ENCODE measurements at places on chromosomes 12 and 14.

- DNase-seq, result no peak
These were observed 236.0 kb downstream of the BCL11B start for GRCh38 chr14:99035712-99036610.

GRCh38 chr14:89401761-89402160 is 15.3 kb downstream of the FOXN3 start:
- DNase-seq, result no peak

DNA sequence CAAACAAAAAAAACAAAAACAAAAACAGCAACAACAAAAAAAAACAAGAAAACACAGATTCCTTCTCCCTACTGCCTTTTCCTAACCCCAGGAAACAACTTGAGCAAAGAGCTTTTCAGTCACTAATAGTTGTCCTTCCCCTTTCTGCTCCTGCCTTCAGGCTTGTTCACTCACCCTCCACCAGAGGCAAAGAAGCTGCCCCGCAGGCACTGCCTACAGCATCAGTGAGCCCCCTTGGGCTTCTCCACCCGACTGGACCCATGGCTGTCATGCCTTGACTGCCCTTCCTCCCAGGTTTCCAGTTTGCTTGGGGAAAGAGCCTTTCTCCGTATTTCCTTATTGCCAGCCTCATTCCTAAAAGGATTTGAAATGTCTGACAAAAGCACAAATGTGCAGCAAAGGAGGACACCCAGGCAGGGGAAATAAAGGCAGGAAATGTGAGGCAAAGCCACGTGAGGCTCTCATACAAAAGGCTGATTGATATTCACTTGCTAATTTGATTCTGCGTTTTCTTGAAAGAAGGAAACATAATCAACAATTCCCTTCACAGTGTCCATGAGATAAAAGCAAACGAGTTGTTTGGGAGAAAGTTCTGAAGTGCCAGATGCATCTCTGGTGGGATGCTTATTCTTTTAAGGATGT is 85.7 kb downstream of the GPATCH2L start:
- DNase-seq, result no peak

- DNase-seq, result no peak
These were observed 41.4 kb downstream of the ZC3H14 start for GRCh38 chr14:88604212-88604611.

DNA sequence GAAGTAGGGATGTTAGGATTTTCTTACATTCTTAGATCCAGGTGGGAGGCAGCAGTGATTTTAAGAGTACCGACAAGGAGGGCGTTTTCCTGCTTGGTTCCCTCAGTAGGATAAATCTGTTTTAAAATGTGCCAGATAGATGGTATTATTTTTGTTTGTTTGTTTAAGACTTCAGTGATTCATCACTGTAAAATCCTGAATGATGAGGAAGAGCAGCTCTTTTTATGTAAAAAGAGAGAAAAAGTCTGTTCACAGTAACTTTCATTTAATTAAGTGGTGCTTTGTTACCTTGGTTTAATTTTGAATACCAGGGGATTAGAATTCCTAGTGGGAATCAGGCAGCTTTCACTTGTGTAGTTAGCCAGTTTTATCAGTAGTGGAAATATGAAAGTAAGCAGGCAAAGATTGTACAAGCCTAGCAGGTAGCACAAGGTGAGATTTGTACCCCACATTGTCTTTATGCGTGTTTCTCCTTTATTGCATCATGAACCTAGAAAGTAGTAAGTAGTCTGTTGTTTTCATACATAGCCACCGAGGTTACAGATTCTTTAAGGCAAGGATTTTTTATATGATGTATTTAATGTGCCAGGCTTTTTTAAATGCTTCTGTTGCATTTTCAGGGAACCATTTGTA is 349.6 kb downstream of the CCDC91 start:
- DNase-seq, result no peak

GRCh38 chr14:37824939-37825712 is 229.7 kb downstream of the TTC6 start:
- no peak for DNase-seq

DNA sequence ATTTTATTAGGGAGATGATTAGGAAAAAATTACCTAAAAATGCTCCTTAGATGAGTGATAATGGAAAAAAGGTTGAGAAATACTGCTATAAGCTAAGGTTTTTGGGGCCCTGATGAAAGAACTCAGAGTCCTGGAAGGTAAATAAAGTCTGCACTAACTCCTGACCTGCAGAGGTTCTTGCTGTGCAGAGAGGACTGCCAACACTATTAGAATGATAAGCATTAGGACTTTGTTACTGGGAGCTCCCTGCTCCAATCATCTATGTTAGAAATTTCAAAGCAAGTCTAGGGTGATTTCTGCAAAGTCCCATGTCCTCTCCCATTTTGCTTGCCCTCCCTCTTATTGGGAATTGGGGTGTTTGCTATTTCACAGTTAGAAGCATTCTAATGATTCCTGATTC is 112.2 kb downstream of the SMOC1 start:
- DNase-seq, result no peak

DNA sequence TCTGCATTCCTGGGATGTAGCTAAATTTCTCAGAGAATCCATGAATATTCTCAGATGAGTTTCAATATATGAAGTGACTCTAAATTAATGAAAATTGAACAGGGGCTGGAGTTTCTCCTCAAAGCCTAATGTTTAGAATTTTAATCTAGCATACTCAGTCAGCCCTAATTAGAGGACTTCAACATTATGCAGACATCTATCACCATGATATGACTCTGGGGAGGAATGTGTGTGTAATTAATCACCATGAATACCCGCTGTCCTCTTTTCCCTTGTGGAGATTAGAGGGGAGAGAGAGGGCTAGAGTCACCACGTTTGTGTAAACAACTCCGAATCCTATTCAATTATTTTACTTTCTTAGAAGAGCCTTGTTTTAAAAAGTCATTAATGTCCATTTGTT is 698.6 kb upstream of the MDGA2 start:
- no peak for DNase-seq

DNA sequence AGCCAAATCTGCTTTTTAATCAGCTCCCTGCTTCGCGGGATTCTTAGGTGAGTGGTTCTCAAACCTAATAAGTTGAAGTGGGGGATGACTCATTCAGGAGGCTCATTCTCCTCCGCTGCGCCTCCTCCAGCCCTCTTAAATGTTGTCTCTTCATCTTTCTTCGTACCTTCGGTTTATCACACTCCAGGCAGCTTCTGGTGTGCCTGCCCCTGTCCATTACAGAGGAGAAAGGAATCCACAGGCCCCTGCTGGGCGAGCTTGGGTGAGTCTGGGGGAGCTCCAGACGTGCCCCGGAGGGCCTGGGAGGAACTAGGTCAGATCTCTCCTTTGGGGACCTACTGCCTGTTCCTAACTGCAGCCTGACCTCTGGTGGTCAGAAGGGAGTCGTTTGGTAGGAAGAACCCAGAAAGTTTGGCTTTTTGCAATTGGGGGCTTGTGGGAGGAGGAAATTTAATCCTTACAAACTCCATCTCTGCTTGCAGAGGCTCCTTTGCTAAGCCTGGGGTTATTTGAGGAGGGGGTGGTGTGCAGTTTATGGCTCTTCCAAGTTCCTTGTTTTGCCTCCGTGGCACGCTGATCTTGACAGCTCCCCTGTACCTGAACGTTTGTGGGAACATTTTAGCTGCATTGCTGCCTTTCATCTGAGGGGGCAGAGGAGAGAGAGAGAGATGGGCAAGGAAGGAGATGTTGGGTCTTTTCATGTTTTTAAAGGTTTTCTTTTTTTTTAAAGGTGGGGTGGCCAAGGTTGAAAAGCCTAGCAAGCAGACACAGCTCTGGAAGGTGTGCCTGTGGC is 84.1 kb upstream of the GNG2 start:
- DNase-seq, result peak; percentile 71

DNA sequence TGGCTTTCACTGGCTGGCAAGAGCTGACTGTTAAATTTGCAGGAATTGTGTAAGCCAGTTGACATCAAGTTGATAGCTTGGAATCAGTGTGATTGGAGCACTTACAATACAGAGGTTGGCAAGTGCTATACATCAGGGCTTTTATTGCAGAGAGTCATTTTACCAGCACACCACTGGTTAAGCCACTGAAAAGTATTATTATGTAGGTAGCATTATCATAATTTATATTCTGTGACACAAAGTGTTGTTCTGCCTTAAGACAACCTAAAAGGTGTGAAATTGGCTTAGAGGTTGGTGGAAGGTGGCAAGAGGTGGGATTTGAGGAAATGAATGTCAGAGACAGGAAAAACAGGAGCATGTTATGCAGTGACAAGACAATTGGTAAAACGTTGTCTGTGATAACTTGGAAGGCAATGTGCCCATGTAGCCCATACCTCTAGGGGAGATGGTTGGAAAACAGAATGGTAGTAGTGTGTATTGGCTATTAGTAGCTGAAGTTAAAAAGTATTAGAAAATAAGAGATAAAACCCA is 172.9 kb upstream of the PRICKLE1 start:
- DNase-seq, result no peak

- DNase-seq, result no peak
These were observed 35.1 kb downstream of the PPP2R5E start for GRCh38 chr14:63508033-63508432.

DNA sequence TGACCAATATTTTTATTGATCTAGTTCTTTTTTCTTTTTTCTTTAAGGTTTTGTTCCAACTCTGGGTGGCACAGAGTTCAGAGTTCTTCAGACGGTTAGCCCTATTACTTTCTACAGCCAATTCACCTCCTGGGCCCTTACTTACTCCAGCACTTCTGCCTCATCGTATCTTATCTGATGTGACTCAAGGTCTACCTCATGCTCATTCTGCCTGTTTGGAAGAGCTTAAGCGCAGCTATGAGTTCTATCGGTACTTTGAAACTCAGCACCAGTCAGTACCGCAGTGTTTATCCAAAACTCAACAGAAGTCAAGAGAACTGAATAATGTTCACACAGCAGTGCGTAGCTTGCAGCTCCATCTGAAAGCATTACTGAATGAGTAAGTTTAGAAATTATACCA is 64.7 kb downstream of the VEZT start:
- no peak for DNase-seq

- DNase-seq, result no peak
These were observed 292.9 kb downstream of the BMP4 start for GRCh38 chr14:53663709-53664108.

DNA sequence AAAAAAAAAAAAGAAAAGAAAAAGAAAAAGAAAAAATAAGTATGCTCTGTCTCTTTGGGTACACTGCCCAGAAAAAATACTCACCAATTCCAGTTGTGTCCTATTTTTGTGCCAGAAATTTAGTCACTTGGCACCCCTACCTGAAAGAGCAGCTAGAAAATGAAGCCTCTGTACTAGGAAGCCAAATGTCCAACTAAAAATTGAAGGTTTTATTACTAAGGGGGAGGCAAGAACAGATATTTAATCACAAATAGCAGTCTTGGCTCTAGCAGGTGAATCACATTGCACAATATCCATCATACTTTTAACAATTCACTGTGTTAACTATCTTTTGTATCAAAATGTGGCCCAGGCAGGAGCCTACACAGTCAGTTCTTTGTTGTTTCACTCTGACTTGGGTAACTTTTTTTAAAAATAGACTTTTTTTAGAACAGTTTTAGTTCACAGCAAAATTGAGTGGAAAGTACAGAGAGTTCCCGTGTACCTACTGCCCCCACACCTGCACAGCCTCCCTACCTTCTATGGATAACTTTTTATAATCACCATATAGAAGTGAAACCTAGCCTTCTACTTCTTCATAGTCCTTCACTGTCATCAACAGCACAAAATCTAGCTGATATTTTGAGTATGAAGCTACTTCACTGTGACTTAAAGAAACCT is 87.1 kb upstream of the ATF7IP start:
- peak; percentile 45 for DNase-seq

- DNase-seq, result no peak
These were observed 33.7 kb upstream of the ACSS3 start for GRCh38 chr12:81043979-81044740.

- DNase-seq, result no peak
These were observed 77.4 kb downstream of the FBXL14 start for GRCh38 chr12:1517007-1517406.

GRCh38 chr12:94749890-94750289 is 99.5 kb upstream of the TMCC3 start:
- DNase-seq, result no peak

- no peak for DNase-seq
These were observed 457.9 kb upstream of the FOXG1 start for GRCh38 chr14:28308734-28309133.

DNA sequence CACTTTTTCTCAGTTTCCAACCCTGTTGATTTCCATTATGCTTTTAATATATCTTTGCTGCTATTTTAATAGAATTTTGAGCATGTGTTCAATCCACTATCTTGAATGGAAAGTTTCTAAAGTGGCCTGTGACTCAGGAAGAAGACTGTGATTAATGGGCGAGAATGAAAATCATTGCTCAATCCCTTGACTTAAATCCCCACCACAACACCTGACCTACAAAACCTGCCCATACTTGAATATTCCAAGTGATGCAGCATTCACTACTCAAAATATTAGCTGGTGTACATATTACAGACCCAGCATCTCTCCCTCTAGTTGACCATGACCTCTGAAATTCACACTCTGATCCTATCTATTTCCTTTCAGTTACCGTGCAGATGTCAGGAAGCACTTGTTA is 1.3 kb upstream of the OAS3 start:
- DNase-seq, result no peak

- no peak for DNase-seq
These were observed 4.0 kb upstream of the RNASE4 start for GRCh38 chr14:20680363-20680762.

DNA sequence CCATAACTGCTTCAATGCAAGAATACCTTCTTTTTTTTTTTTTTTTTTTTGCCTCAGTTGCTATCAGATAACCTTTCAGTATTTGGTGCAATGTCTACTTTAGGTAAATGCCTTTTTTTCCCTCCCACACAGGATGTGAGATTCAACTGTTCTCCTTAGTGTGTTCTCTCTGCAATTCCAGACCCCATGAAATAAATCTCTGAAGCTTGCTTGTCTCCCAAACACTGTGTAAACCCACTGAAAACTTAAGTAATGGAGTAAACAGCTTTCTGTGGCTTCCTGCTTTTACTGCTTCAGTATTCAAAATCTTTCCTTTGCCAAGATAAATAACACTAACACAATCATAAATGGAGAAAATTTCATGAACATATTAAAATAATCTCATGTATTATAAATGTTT is 55.8 kb upstream of the CLEC14A start:
- DNase-seq, result no peak

GRCh38 chr12:129848876-129849275 is 54.9 kb downstream of the TMEM132D start:
- no peak for DNase-seq

- no peak for DNase-seq
These were observed 19.6 kb downstream of the ALDH1L2 start for GRCh38 chr12:105064564-105065178.

GRCh38 chr14:58501214-58501816 is 73.8 kb downstream of the KIAA0586 start:
- DNase-seq, result peak; percentile 43

DNA sequence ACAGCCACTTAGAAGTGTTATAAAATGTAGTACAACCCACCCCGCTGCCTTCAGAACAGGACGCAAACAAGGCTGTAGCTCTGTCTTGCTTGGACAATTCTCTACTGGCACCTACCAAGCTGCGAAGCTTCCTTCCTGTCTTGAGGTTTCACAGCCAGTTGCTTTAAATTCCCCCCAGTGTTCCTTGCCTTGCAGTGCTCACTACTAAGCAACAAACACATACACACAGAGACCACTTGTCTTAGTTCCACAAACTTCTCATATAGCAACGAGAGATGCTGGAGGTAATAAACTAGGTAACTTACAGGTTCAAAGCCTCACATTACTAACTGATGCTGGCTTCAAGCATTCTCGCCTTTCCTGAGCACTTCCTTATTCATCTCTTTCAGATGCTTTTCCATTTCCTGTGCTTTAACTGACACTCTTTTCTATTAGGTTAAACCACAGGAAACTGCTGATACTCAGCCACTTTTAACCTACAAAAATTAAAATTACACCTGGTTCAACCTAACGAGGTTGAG is 91.5 kb upstream of the PTGDR start:
- no peak for DNase-seq

- no peak for DNase-seq
These were observed 233.6 kb downstream of the SYT10 start for GRCh38 chr12:33205981-33206380.

Data from GM10248 (cell line).